ENCODE measurements at places on chromosomes 3 and 15.

- DNase-seq = no peak
Measured at GRCh38 chr15:25065286-25065685, 110.5 kb downstream of the SNRPN start.

- no peak for DNase-seq
Measured at GRCh38 chr3:128845119-128845777, 34.2 kb upstream of the ACAD9 start.

- no peak for DNase-seq
Measured at GRCh38 chr3:157417247-157417646, 19.4 kb upstream of the PTX3 start.

DNA sequence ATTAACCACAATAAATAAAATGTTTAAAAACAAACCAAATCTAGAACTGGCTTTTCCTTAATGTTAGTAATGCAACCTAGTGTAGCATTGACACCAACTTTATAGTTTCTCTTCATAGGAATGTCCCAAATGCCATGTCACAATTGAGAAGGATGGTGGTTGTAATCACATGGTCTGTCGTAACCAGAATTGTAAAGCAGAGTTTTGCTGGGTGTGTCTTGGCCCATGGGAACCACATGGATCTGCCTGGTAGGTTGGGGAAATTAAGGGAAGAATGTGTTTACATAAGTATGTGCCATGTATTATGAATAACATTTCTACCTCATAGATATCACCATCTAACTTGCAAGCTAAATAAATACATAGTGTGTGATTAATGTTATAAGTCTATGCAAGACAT is 84.4 kb upstream of the GOLGA6B start:
- DNase-seq = no peak

- no peak for DNase-seq
Measured at GRCh38 chr3:1072041-1072440, 20.8 kb upstream of the CNTN6 start.

- DNase-seq = no peak
Measured at GRCh38 chr3:183394150-183394549, 34.3 kb downstream of the MCF2L2 start.

- DNase-seq = no peak
Measured at GRCh38 chr15:65762914-65763787, 28.9 kb downstream of the DENND4A start.

GRCh38 chr15:98844261-98844660 is 163.3 kb downstream of the PGPEP1L start:
- no peak for DNase-seq

GRCh38 chr3:124381575-124382333 is 348.5 kb upstream of the UMPS start:
- no peak for DNase-seq

- DNase-seq = peak; percentile 70
Measured at GRCh38 chr15:29570948-29571791, 251.1 kb downstream of the TJP1 start.

GRCh38 chr3:182909318-182910040 is 70.9 kb downstream of the DCUN1D1 start:
- no peak for DNase-seq

GRCh38 chr3:114205541-114205940 is 26.7 kb upstream of the DRD3 start:
- DNase-seq = no peak

- DNase-seq = no peak
Measured at GRCh38 chr15:53446376-53446775, 313.1 kb downstream of the WDR72 start.

DNA sequence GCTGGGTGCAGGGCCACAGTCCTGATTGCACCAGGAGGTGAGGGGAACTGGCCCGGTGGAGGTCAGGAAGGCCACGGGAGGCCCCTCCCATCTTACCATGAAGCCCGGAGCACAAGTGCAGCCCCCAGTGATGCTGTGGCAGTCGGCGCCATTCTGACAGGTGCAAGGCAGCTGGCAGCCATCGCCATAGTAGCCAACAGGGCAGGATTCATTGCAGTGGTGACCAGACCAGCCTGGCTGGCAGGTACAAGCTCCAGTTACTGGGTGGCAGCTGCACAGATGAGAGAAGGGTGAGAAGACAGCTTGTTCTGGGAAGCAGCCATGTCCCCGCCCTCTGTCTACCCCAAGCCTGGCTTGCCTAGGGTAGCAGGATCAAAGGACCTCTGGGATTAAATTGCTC is 88.2 kb downstream of the RAB11A start:
- DNase-seq = no peak

GRCh38 chr3:177916461-177916860 is 619.8 kb upstream of the KCNMB2 start:
- no peak for DNase-seq

- no peak for DNase-seq
Measured at GRCh38 chr3:135163701-135164100, 368.6 kb downstream of the EPHB1 start.

GRCh38 chr15:74845208-74845568 is 2.2 kb upstream of the ULK3 start:
- no peak for DNase-seq

GRCh38 chr3:186596568-186597287 is 16.1 kb upstream of the AHSG start:
- DNase-seq = no peak

GRCh38 chr15:45606413-45606812 is 19.2 kb downstream of the BLOC1S6 start:
- no peak for DNase-seq

DNA sequence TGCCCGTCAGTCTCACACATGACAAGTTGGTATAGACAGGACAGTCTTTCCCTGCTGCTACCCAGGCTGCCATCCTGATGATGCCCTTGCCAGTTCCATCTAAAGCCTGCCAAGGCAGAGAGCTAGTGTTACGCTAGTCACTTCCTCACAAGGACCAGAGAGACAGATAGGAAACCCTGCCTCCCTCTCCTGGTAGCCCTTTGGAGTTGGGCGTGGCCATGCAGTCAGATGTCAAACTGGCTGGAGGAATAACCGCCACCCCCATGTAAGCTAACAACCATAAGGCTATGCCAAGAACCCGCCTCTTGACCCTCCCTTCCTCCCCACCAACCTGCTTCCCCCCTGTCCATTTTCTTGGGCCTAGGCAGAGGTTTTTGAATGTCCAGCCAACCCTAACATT is 2.8 kb downstream of the TMEM115 start:
- DNase-seq = no peak

GRCh38 chr3:17176757-17177156 is 292.0 kb downstream of the PLCL2 start:
- no peak for DNase-seq

GRCh38 chr3:197957790-197958133 is 2.3 kb upstream of the LMLN start:
- no peak for DNase-seq

- DNase-seq = no peak
Measured at GRCh38 chr3:106438887-106439286, 570.1 kb upstream of the CBLB start.

- DNase-seq = no peak
Measured at GRCh38 chr3:190456770-190457169, 7.1 kb upstream of the TMEM207 start.

DNA sequence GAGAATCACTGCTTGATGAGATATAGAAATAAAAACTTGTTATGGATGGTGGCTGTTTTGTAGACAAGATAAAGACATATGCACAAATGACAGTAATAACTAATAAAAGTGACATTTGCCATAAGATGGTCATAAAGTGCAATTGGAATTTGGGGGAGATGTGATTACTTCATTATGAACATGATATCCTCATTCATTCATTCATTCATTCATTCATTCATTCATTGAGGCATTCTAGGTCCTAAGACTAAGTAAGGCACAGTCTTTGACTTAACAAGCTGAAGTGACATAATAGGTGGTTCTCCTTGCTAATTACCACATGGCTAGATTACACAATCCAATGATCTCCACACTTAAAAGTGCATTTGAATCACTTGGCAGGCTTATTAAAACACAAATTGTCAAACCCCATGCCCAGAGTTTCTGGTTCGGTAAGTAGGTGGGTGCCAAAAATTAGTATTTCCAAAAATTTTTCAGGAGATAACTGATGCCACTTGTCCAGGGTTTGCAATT is 18.9 kb downstream of the RAP2B start:
- DNase-seq = no peak

GRCh38 chr3:67901681-67902080 is 247.3 kb upstream of the SUCLG2 start:
- DNase-seq = no peak

DNA sequence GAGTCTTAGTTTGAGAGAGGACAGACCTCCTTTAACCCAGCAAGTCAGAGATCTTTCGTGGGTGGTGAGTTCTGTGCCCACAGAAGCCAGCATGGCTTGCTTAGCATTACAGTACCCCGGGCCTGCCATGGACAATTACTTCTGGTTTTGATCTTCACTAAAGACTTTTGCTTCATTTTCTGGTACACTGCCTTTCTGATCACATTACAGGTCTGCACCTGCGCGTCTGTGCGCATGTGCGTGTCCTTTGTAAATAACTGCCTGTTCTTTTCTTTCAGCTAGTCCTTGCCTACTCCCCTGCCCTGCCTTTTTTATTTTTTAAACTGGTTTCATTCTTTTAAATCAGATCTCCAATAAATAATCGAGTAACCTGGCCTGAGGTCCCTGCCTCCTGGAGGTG is 57.1 kb upstream of the CMTM8 start:
- DNase-seq = no peak

DNA sequence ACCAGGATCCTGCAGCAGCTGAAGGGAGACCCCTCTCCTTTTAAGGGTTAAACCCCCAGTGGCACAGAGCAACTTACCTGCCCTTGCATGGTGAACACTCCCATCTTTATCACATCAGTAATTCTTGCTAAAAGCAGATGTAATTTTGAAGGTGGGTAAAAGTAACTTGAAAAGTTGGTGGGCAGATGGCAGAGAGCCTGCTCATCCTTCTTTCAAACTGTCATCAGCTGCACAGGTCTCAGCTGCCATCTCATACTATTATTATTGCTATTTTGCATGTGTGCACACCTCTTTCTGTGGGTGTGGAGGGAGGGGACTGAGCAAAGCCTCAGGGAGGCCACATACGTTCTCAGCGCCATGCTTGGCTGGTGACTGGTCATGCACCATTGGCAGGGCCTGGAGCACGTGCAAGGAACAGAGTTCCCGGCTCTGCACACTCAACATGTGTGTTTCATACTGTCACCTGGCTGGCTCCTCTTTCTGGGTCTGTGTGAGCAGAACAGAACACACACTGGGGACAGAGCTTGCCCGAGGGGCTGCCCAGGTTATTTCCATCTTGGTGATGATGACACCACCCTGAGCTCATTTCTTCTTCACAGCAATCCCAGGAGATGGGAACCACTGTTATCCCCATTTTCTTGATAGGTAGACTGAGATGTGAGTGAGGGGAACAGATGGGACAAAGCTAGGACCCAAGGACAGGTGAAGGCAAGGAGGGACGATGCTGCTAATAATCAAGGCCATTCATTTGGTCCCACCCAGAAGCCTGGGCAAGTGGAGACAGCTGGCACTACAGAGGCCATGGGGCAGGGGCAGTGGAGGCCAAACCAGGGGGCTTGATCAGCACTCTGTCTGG is 95.8 kb upstream of the KLF13 start:
- DNase-seq = no peak

- no peak for DNase-seq
Measured at GRCh38 chr15:42058791-42059190, 35.6 kb downstream of the PLA2G4D start.

GRCh38 chr3:139477710-139478640 is 1.7 kb upstream of the RBP2 start:
- DNase-seq = no peak

DNA sequence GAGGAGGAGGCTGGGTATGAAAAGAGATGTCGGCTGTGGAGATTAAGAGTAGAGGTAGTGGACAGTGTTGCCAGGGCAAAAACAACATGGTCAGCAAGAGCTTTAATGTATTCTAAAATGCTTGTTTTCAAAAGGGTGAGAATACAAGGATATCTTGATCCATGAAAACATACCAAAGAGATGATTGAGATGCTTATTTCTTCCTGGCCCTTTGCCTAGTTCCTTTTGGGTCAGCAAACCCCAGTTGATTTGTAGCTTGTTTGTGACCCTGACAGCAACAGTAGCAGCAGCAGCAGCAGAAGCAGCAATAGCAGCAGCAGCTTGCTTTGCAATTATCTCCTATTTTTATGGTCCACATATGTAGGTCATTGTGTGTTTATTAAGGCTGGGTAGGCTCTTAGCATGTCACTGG is 337.3 kb downstream of the LPP start:
- no peak for DNase-seq

DNA sequence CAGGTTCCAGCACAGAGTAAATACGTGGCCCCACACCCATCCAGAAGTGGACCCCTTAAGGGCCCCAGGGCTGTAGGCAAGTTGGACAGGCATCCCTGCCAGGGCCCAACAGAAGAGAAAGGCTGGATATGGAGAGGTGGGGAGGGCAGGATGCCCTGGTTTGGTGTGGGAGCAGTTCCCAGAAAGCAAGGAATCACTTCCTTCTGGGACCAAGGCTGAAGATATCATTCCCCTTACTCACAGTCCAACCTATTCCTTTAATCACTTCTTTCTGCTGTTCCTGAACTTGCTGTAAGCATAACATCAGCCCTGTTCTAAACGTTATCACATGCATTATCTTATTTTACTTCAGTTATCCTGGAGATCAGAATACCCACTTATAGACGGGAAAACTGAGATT is 6.1 kb upstream of the MESP2 start:
- DNase-seq = no peak
